NCI-H1694 (cell line): ENCODE measurements at places on chromosomes 16 and 17.

DNA sequence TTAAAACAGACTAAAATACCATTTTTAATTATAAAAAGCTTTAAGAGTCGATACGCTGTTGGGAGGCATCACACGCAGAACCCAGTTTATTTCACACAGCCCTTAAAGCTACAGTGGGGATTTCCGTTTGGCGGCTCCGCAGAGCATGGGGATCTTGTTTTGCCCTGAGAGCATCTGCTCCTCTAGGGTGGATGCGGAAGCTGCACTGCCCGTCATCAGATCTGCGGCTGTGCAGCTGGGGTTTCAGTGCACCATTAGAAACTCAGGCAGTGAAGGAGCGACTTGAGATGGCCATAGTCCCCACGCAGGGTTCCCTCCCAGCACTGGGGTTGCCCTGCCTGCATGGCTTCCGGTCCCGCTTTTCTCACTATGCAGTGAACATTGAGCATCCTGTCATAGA, 62.2 kb upstream of the CHMP6 start:
- DNase-seq: no peak

DNA sequence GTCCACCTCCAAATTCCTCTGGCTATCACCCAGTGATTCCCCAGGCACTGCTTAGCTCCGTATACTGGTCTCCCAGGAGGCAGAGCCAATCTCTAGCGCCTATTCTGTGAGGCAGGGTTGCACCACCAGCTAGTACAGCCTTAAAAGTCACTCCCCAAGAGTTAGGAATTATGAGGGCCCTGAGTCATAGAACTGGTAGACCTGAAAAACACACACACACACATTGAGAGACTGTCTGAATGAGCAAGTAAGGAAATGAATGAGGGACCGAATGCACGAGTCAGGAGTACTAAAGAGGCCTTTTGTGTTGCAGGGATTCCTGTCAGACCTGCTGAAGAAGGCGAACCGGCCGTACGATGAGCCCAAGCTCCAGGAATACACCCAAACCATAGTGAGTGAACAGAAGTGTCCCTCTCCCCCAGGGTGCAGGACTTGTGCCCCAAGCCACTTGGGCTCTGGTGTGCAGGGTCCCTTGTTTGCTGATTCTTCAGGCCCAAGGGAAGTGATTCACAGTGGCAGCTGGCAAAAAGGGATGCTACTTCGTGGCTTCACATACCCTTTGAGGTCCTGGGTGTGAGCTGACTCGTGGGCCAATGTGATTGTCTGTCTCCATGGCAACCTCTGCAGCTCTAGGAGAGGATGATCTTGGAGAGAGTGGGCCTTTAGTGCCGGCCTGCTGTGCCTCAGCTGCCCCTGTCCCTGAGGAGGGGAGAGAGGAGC, 24.7 kb downstream of the CALB2 start:
- DNase-seq: no peak

DNA sequence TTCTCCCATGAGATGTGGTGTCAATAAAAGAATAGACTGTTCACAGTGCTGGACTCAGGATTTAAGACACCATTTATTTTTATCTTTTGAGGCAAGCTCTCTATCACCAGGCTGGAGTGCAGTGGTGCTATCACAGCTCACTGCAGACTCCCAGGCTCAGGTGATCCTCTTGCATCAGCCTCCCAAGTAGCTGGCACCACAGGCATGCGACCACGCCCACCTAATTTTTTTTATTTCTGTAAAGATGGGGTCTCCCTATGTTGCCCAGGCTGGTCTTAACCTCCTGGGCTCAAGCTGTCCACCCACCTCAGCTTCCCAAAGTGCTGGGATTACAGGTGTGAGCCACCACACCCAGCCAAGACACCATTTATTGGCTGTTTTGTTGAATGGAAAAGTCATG, 18.6 kb upstream of the DRG2 start:
- DNase-seq: no peak

- no peak for DNase-seq
Observed at GRCh38 chr17:57752031-57752905, 7.2 kb upstream of the CCDC182 start.

GRCh38 chr17:57170866-57171265, 85.5 kb upstream of the MSI2 start:
- DNase-seq: no peak

DNA sequence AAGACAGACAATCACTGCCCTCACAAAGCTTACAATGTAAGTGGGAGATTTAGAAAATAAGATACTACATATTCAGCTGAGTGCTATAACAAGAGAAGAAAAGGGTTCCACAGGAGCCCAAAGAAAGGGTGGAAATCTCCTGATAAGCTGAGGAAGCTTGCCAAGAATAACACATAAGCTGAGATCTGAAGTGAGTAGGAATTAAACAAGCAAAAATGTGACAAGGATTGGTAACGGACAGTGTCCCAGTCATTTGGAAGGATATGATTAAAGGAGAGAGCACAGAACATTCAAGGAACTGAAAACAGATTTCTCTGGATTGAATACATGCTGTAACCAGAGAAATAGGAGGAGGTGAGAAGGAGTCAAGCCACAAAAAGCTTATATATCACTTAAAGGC, 13.0 kb downstream of the CDYL2 start:
- DNase-seq: no peak

- no peak for DNase-seq
Observed at GRCh38 chr16:695355-696089, 5.3 kb upstream of the WDR24 start.

GRCh38 chr16:87806641-87807546, 41.1 kb upstream of the KLHDC4 start:
- peak; percentile 71 for DNase-seq

DNA sequence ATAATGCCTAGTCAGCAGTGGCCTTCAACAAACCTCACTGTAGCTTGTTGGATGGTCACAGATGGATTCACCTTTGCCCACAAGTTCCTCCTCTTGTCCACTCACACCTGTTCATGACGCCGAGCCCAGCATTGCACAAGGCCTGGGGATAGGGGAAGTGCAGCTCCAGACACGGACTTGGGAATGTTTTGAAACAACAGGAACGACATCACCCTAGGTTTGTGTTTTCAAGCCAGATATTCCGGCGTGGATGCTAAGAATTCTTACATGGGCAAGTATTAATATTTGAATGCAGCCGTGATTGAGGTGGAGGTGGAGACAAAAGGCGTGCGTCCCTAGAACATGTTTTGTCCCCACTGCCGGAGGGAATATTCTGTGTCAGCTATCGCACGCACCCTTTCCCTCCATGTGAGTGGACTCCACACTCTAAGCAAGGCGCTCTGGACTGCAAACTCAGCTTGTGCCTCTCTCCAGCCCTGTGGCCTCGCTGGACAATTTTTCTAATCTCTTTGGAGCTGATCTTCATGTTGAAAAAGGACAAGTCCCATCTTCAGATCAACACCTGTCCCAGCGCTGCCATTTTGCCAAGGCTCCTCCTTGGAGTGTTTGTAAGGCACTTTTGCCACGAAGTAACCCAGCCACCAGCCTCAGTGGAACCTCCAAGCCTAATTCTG, 2.0 kb upstream of the BANP start:
- no peak for DNase-seq

DNA sequence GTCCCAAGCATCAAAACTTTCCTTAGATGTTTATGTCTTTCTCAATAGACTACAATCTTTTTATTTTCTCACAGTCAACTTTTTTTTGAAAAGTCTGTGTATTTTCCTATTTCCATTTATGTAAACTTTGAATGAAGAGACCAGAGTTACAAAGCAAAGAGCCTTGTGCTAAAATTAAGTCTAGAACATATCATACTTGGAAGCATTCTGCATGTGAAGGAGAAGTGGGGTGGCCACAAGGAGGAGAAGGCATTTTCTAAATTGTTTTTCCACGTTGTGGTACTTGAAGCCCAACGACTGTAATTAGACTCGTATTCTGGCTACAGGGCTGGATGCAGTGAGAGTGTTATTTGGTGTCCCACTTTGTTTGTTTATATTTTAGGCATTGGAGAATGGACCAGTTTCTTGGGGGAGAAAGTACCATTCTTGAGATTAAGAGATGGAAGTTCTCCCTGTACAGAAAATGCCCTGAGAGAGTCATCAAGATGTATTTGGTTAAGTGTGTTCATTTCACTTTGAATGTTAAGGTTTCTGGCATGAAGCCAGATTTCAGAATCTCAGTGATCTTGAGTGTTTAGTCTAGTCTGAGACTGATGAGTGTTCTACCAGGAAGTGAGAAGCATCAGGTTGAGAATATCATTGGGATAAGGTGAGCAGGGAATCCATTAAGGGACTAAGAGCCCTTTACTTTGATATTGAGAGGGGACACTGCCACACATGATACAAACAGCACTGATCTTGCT, 71.6 kb downstream of the MAP2K6 start:
- no peak for DNase-seq

DNA sequence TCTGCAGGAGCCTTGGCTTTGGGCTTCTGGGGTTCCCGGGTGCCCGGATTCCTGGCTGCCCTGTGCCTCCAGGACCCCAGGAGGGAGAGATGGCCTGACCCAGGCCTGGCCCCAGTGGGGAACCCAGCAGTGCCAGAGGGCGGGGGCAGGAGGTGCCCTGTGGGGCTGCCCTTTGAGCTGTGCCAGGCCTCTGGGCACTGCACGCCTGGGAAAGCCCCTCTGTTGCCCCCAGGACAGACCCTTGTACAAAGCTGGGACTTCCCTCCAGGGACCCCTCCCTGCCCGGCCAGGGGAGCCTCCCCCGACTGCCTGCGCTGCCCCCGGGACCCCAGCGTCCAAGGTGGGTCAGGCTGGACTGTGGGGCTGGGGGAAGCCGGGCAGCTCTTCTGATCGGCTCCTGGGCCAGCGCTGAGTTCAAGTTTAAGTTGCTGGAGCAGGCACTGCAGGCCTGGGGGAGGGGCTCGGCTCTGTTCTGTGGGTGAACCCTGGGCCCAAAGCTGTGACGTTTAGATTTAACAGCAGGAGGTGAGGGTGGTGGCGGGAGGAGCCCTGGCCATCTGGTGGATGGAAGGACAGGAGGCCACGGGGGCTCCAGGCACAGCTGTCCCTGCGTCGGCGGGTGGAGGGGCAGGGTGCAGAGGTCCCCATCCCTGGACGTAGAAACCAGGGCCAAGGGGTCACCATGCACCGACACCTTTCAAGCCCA, 27.6 kb upstream of the C1QTNF8 start:
- DNase-seq: no peak

DNA sequence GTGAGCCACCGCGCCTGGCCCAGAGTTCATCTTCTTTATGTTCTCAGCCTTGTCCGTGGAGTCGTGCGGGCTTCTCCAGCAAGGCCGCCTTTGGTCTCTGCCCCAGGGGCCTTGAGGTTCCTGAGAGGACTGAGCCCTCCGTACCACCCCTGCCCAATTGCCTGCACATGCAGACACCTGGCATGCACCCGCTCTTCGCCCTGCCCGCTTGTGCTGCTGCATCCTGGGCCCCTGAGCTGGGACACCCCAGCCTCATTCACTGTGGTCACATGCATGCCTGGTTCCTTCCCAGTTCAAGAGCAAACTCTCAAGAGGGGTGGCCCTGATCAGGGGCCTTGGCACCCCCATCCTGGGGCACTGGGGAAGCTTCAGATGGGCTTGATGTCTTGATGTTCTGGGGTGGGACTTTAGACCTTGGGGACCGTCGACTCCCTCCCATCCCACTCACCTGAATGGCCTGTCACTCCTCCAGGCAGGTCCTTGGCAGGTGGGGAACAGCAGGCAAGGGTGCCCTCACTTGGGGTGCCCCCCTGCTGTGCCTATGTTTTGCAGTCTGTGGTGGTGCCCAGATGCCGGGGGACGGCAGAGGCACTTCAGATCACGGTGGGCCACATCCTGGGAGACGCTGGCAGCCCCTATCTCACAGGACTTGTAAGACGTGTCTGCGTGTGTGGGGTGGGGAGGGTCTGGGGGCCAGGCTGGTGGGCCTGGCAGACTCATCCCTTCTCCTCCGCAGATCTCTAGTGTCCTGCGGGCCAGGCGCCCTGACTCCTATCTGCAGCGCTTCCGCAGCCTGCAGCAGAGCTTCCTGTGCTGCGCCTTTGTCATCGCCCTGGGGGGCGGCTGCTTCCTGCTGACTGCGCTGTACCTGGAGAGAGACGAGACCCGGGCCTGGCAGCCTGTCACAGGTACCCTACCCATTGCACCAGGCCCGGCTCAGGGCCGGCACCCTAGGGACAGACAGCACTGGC, 12.7 kb upstream of the SPNS2 start:
- DNase-seq: no peak

DNA sequence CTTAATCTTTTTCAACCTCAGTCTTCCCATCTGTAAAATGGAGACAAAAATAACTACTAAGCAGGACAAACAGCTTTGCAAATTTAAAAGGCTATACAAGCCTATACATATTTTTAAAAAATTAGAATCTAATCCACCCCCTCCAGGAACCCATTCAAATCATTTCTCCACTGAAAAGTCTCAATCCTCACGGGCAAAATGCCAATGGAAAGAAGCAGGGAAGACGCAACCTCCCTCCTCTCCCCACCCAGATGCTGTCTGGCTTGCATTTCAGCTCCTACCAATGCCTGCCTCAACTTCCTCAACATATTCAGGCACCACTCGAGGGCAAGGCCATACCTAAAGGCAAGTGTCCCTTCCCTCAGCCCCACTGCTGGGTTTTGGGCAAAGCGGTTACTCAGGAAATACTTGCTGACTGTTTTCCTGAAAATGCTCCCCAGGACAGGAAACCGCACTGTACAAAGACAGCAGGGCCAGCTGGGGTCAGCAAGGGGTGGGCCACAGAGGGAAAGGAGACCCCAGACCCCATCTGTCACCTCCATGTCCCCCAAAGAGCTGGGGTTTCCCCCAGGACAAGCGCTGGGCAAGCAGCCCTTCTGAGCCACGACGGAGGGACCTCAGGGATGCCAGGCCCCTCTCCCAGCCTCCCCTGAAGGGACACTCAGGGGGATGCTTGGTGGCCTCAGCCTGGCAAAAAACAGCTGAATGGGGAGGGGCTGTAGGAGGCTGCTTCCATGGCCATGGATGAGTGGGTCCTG, 47.7 kb upstream of the DOC2B start:
- DNase-seq: no peak

GRCh38 chr16:85528528-85529387, 84.4 kb upstream of the GSE1 start:
- DNase-seq: no peak

GRCh38 chr17:8844229-8845218, 22.9 kb downstream of the PIK3R6 start:
- DNase-seq: no peak

DNA sequence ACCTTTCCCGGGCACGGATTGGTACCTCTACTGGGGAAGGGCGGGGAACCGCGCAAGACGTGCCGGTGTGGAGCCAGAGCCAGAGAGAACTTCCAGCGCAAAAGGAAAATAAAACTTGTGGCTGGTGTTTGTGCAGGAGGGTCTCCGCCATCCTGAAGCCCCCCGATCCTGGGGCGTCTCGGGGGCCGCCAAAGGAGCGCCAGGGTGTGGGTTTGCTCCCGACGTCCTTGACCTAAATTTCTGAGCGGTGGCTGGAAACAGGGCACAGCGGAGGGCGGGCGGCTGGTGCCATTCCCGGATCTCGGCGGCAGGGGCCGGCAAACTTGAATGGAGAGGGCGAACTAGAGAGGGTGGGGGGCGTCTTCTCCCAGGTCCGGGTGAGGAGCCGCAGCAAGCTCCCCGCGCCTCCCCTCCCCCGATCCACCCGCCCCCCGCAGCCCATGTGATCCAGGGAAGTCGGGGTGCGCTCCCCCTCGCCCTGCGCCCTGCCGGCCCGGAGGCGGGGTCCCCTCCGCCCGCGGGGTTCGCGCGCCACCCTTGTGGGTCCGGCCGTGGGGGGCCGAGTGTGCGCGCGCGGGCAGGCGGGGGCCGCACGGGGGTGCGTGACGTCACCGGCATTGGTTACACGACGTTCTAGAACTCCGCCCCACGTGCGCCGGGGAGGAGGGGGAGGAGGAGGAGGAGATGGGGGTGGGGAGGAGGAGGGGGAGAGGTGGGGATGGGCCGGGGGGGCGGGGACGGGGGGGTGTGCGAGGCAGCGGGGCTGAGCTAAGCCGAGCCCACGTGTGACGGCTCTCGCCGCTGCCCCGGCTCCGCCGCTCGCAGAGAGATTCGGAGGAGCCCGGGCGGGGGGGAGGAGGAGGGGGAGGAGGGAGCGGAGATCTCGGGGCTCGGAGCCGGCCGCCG, at the start of gene MSI2:
MSI2 (plus strand) TSS at position 748 of the 906 bp plus-strand sequence. CDS start 220 bp downstream, outside the sequence.
- DNase-seq: no peak
